CD4-positive, alpha-beta T cell treated with Interleukin-6 for 4 hours (primary cell): ENCODE measurements at places on chromosomes 5 and 9.

GRCh38 chr5:148817606-148818005, 8.8 kb upstream of the ADRB2 start:
- no peak for DNase-seq

DNA sequence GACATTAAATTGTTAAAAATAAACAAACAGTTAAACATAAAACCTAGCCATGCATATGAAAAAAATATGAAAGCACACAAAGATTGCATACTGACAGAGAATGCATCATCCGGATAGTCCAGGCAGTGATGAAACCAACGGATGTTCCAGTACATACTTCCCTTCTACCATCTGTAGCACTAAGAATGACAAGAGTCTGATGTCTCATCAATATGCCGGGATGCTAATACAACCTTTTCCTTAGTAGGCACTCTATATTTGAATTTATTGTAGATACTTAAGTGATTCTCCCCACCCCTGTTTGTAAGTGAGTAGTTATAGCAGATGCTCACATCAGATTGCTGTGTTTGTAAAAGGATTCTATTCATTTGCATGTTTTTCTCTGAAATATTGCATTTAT, 571.2 kb upstream of the WWC1 start:
- no peak for DNase-seq

- DNase-seq = no peak
These were observed 30.9 kb upstream of the CPEB4 start for GRCh38 chr5:173857234-173857633.

GRCh38 chr9:81631218-81631745, 58.1 kb downstream of the TLE1 start:
- no peak for DNase-seq

DNA sequence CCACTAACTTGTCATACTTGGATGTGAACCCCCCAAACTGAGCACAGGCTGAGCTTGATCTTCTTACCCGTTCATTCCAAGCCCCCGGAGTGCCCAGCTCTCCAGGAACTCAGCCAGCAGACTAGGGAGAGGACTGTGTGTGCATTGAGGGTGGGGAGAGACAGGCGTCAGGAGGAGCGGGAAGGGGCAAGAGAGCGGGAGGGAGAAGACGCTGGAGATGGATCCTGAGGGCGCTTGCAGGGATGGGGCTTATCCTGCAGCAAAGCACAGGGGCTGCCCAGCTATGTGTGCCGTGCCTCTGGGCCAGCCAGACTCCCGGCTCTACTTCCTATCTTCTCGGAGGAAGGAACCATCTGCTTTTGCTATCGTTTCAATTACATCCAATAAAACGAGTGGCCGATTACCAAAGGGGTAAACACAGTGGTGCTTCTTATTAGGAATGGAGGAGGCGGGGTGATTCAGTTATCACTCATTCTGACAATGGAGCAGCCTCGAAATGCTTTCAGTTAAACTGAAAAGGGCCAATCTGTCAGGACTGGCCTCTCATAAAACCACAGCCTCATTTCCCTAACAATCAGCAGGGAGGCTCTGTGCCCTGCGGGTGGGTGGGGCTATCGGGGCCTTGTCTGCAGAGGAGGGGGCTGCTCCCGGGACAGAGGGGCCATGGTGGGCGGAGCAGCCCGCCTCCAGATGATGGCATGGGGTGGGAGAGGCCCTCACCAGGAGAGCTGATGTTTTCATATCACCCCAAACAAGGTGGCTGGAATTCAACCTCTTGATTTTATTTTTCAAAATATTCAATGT, 168.2 kb downstream of the DAB2IP start:
- DNase-seq = no peak

DNA sequence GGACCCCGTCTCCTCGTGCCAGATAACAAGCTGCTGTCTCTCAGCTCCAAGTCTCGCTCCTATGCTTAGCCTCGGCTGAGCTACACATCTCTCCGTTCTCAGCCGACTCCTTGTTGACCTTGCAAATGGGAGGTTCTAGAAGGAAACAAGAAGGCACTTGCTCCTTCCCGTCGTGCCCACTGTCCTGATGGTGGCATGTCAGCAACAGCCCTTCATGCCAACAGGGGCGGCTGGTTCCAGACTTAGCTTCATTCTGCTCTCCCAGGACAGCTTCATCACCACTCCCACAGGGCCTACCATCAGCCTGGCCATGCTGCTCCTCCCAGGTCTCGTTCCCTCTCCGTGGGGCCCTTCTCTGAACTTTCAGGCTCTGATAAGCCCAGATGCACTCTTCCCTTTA, 13.0 kb upstream of the RASGEF1C start:
- no peak for DNase-seq

GRCh38 chr5:132595624-132596023, 38.8 kb downstream of the RAD50 start:
- no peak for DNase-seq

- DNase-seq = no peak
These were observed 32.6 kb downstream of the GABRB2 start for GRCh38 chr5:161513942-161514341.
